ENCODE measurements at places on chromosomes 3 and 15.
A peak's percentile ranks its signal among the peaks of the same experiment; 100 is the strongest.

GRCh38 chr15:26628071-26628470 is 144.8 kb downstream of the GABRB3 start:
- no peak for DNase-seq

DNA sequence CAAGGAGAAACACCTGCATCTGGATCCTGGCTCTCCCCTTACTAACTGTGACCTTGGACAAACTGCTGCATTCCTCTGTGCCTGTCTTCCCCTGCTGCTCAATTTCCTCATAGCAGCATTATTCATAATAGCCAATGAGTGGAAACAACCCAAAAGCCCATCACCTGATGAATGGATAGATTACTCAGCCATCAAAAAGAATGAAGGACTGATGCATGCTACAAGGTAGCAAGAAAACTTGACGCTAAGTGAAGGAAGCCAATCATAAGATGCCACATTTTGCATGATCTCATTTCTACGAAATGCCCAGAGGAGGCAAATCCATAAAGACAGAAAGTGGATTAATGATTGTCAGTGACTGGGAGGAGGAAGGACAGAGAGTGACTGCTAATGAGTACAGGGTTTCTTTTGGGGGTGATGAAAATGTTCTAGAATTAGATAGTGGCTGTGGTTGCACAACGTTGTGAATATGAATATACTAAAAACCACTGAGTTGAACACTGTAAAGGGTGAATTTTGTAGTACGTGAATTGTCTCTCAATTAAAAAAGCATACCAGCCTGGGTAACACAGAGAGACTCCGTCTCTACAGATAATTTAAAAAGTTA is 11.2 kb downstream of the IGDCC4 start:
- DNase-seq: no peak

GRCh38 chr3:187615630-187616029 is 54.6 kb downstream of the SST start:
- DNase-seq: no peak

DNA sequence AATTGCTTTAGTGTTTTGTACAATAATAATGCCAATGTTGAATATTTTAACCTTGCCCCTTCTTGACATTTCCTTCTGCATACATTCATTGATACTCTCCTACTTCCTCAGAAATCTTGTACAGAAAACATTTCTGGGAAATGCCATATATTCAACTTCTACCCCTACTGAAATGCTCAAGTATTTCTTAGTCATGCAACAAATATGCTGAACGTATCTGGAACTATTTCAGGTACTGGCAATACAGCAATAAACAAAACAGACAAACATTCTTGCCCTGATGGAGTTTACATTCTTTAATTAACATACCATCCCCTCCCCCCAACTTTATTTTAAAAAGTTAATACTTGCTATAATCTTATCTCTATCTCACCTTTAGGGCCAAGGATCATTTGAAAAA is 147.2 kb downstream of the STAG1 start:
- DNase-seq: no peak

GRCh38 chr3:132352556-132353143 is 35.4 kb downstream of the ACP3 start:
- peak; percentile 81 for DNase-seq

- no peak for DNase-seq
Observed at GRCh38 chr3:126033765-126034164, 50.2 kb downstream of the SLC41A3 start.

DNA sequence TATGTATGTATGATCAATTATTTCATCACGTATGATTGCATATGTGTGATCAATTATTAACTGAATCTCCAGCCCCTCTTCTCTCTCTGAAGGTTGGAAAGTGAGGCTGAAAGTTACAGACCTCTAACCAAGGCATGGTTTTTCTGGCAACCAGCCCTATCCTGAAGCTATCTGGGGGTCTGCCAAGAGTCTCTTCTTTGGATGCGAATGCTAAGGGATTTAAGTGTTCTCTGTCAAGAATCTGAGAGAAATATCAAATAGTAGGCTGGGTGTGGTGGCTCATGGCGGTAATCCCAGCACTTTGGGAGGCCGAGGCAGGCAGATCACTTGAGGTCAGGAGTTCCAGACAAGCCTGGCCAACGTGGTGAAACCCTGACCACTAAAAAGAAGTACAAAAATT is 8.1 kb downstream of the NKTR start:
- DNase-seq: no peak

DNA sequence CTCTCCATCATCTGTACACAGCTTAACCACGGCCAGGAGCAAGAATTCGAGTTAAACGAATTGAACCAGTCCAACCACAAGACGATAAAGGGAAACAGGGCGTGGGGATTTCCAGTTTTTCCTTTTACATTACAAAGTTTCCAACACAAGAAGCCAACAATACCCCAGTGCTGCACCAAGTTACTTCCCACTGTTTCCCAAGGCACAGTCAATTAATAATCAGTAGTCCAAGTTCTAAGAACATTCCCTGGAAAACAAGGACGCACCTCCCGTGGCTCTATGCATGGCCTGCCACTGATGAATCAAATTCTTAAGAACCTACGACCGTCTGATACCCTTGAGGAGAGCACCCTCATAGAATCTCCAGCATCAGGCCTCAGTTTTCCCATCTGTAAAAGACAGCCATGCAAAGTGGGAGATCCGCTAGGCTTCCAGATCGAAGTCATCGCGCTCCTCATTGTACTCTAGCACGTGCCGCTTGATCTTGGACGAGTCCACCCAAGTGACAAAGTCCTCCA is 774 bp downstream of the IMP3 start:
- no peak for DNase-seq

DNA sequence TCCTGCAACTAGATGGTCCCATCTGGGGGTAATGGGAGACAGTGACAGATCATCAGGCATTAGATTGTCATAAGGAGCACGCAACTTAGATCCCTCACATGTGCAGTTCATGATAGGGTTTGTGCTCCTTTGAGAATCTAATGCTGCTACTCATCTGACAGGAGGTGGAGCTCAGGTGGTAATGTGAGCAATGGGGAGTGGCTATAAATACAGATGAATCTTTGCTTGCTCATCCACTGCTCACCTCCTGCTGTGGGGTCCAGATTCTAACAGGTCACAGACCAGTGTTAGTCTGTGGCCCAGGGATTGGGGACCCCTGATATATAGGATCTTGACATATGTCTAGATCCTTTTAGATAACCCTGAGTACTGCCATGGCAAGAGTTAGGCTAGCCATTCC is 52.7 kb downstream of the RASGRF1 start:
- DNase-seq: no peak

DNA sequence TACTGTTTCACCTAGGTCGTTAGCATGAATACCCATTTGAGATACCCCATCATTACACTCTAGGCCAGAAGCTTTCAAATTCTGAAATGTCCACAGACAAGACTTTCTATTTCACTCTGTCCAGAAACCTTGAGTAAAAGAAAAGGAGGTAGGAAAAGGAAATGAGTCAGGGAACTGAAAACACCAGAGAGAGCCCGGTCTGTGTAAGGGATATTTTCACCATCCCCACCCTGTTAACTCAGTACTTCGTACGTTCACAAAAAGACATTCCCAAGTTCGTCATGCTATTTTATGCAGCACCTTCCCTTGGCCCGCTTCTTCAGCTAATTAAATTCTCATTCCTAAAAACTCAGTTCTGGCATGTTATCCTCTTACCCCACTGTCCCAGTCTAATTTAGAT is 89.4 kb upstream of the SOX2 start:
- DNase-seq: no peak

GRCh38 chr3:70078778-70079177 is 79.2 kb downstream of the SAMMSON start:
- DNase-seq: no peak

DNA sequence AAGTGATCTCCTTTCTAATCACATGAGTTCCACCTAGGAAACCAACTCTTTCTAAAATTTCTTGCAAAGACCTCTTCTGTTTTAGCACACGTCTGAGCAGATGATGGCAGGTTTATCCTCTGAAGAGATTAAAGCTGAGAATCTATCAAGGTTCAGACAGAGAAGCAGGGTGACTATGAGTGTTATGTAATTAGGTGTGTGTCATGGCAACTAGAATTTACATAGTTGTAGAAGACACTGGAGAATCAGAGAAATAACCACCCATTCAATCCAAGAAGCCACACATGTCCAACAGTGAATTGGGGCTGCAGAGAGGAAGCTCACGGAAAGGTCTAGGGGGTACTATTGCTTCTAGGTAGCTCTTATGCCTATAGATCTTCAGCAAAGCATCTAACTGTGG is 600.5 kb downstream of the PYDC2 start:
- no peak for DNase-seq

DNA sequence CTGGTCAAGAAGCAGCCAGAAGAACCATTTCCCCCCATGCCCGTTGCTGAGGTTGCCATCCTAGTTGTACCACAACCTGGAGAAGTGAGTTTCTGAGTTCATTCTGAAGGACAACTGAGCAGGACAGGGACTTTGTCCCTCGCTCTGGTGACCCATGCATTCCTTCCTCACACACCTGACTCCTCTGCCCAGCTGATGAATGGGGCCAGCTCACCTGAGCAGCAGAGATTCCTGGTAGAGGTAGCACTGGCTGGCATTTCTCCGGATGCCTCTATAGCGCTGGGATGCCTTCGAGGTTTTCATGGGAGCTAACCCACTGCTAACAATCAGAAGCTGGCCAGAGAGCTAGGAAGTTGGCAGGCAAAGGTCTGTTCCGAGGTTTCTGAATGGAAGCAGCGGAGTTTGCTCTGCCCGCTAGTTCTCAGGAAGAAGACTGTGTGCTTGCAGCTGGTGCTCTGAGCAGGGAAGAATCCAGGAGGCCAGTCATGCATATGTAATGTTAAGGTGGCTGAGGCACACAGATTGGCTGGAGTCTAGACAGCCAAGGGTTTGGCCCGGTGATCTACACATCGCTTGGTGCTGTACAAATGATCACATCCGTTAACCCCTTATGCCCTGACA is at the start of gene TMC3:
Gene TMC3, minus strand, starts transcription at position 439 of the 621 bp plus-strand sequence. Its CDS starts 136 bp downstream, at position 303.
- DNase-seq: no peak

- no peak for DNase-seq
Observed at GRCh38 chr15:39106950-39107349, 473.9 kb upstream of the THBS1 start.

DNA sequence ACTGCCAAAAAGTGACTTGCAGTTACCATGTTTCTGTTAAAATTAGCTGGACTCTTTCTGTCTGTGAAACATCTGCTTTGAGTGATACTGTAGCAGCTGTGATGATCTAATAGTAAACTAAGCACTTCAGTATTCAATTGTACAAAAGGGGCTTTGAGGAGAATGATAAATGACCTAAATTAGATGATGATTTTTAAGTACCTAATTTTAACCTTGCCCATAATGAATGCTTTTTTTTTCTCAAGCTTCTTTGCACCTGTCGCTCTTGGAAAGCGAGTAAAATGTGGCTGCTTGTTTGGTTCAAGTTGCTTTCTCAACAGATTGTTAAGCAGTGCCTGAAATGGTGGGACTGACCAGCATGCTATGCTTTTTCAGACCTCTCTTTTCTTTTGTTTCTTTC is 752.3 kb downstream of the EPHA3 start:
- DNase-seq: no peak

- DNase-seq: no peak
Observed at GRCh38 chr15:78358102-78358870, 18.1 kb downstream of the CRABP1 start.

DNA sequence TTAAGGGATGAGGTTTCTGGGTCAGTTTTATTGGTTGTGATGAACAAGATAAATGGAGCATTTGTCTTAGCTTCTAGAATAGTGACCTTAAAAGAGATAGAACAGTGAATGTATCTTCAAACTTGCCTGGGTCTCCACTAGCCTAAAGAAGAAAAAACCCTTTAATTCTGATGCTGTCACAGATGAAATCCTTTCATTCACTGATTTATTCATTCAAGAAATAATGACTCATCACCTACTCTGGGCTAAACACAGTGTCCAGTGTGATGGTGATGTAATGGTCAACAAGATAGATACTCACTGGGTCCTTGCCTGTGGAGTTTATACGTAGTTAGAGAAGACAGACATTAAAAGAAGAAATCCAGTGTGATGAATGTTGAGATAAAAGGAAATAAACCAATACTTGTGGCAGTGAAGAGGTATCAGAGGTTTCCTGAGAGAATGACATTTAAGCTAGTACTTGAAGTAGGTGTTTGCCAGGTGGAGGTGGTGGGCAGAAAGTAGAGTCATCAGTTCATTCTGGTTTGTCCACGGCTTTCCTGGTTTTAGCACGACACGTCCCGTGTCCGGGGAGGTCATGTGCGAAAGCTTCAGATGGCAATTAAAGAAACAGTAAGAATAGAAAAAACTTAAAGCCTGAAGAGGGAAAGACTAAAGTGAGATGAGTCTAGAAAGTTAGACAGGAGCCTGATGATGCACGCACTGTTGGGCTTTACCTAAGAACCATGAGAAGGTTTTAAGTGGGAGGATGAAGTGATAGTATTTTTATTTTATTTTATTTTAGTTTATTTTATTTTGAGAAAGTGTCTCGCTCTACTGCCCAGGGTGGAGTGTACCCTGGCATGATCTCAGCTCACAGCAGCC is 18.5 kb downstream of the PAK2 start:
- no peak for DNase-seq

DNA sequence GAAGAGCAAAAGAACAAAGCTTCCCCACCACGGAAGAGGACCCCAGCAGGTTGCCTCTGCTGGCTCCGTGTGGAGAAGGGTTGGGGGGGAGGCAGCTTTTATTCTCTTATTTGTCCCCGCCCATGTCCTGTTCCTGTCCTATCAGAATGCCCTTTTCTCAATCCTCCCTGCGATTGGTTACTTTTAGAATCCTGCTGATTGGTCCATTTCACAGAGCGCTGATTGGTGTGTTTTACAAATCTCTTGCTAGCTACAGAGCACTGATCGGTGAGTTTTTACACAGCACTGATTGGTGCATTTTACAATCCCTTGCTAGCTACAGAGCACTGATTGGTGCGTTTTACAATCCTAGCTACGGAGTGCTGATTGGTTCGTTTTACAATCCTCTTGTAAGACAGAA is 100.6 kb upstream of the KLF13 start:
- DNase-seq: no peak

GRCh38 chr15:72284781-72285180 is 12.4 kb upstream of the PARP6 start:
- no peak for DNase-seq

GRCh38 chr15:88504445-88504844 is 36.9 kb downstream of the MRPS11 start:
- DNase-seq: no peak

DNA sequence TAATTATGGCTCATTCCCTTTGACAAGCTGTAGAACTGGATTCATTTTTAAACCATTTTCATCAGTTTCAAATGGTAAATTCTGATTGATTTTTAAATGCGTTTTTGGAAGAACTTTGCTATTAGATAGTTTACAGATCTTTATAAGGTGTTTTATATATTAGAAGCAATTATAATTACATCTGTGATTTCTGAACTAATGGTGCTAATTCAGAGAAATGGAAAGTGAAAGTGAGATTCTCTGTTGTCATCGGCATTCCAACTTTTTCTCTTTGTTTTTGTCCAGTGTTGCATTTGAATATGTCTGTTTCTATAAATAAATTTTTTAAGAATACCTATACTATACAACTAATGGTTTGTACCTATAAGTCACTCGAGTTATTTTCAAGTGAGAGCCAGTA is 62.7 kb downstream of the PXYLP1 start:
- DNase-seq: no peak

- no peak for DNase-seq
Observed at GRCh38 chr3:177080122-177080521, 117.2 kb downstream of the TBL1XR1 start.

- no peak for DNase-seq
Observed at GRCh38 chr3:38588371-38588971, 61.0 kb downstream of the SCN5A start.

- DNase-seq: no peak
Observed at GRCh38 chr3:190485830-190486532, 27.9 kb upstream of the IL1RAP start.

GRCh38 chr15:74870436-74871215 is 2.5 kb downstream of the SCAMP2 start:
- DNase-seq: no peak
